A673 (cell line): ENCODE measurements at places on chromosomes 2 and 18. TPM values are rescaled to one million over a fixed set of nuclear protein-coding genes. Genes with fewer than 3 reads are reported as not detected.

- no peak for DNase-seq
- no peak overlapping the region for H3K4me3 ChIP-seq
- H3K27me3 ChIP-seq, result no peaks in the 10 kb centered on the region
- H3K27ac ChIP-seq, result no peak overlapping the region
- peaks cover 34% of the 10 kb centered on the region for H3K36me3 ChIP-seq
- no peaks in the 10 kb centered on the region for H3K4me1 ChIP-seq
Observed at GRCh38 chr2:131046028-131046917, 47.0 kb downstream of the FAM168B start.

- no peaks in the 10 kb centered on the region for H3K4me1 ChIP-seq
- H3K27ac ChIP-seq, result no peak overlapping the region
- H3K4me3 ChIP-seq, result no peak overlapping the region
- no peak for DNase-seq
- H3K27me3 ChIP-seq, result no peaks in the 10 kb centered on the region
Observed at GRCh38 chr2:12177455-12178288, 431.2 kb downstream of the LPIN1 start.

- no peak overlapping the region for H3K27ac ChIP-seq
- DNase-seq, result no peak
- no peaks in the 10 kb centered on the region for H3K27me3 ChIP-seq
- no peaks in the 10 kb centered on the region for H3K4me1 ChIP-seq
Observed at GRCh38 chr2:183215917-183216316, 91.7 kb downstream of the NUP35 start.

GRCh38 chr18:13382366-13382953 lies 163.9 kb downstream of the LDLRAD4 start:
- H3K4me3 ChIP-seq, result no peak overlapping the region
- peaks cover 9% of the 10 kb centered on the region for H3K4me1 ChIP-seq
- H3K27me3 ChIP-seq, result no peaks in the 10 kb centered on the region
- no peaks in the 10 kb centered on the region for H3K36me3 ChIP-seq
- no peak overlapping the region for H3K27ac ChIP-seq

DNA sequence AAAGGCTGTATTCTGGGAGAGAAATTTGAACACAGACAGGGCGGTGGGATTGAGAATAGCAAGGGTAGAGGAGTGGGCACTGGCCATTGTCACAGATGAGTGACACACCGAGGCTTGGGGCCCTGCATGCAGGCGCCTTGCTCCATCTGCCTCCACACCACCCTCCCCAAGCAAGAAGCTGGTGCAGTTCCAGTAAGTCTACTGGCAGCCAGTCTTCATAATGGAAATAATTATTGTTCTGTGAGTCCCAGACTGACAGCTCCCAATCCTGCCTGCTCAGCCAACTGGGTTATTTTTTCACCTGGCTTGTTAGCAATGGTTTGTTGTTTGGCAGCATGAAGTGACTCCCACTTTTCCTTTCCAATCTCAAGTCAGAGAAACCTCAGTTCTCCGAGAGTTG lies 13.0 kb downstream of the TTC32 start:
- no peak overlapping the region for H3K27ac ChIP-seq
- no peak for DNase-seq
- H3K4me1 ChIP-seq, result no peaks in the 10 kb centered on the region

The MATN3 gene
- 2.7 and 2.8 TPM in 2 replicates for total RNA-seq

The ZNF516 gene
- 32.3 and 43.8 TPM in 2 replicates for total RNA-seq
